Hematopoietic multipotent progenitor cell treated with erythropoietin and hydrocortisone succinate and interleukin-3 and kit ligand, for 6 days (in vitro differentiated cells): ENCODE measurements at places on chromosomes 3 and 15.

DNA sequence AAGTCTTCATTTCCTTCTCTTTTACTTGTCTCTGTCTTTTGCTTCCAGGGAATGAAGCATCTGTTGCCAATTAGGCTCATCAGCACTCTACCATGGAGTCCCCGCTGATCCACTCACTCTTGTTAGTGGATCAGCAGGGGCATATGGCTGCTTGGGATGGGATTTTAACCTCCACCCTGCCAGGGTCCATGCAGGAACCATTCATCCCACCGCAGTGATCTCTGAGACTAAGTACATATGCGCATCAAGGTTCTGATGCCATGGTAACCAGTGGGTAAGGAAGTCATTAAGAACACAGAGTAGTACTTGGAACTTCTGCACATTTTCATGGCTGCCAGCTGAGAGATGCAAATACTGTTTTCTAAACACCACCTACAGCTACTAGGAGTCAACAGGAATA is 374.0 kb upstream of the ALCAM start:
- DNase-seq: no peak

DNA sequence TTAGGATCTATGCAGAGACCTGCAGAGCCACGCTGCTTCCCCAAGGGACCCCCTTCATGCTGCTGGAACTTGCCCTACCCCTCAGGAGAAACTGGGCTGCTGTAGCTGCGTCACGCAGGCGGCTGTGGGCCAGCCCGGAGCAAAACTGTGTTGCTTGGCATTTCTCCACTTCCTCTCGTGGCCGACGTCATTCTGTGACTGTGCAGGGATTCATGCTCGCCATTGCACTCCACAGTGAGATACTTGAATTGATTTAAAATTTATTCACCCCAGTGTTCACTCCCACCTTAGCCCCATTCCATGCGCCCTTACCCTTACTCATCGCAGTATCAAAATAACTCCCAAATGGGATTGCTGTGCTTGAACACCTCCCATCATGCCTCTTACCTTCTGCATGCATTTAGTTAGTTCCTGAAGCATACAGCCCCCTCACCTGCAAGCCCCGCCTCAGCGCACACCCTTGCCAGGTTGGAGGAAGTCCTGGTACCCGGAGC is 45.7 kb downstream of the TMEM44 start:
- no peak for DNase-seq

- no peak for DNase-seq
Observed at GRCh38 chr3:140078343-140078742, 143.4 kb downstream of the CLSTN2 start.

GRCh38 chr15:74291101-74292071 is 55.3 kb downstream of the CCDC33 start:
- DNase-seq: peak; percentile 96

- no peak for DNase-seq
Observed at GRCh38 chr15:59444980-59445545, 7.1 kb downstream of the FAM81A start.

DNA sequence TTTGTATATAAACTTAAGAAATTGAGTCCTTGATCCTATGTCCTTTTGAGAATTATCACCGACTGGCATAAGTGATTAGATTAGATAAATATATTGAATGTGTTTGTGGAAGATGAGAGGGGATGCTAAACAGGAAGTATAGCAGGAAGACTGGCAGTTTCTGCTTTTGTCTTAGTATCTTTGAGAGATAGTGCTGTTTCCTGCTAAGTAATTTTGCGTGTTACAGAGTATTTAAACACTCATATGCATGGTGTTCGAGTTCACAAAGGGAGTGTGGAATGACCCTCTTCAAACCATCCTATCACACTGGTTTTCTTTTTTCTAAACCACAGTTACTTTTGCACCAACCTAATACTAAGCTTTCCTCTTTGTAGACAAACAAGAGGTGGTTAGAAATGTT is 106.0 kb downstream of the KLHL25 start:
- peak; percentile 64 for DNase-seq

DNA sequence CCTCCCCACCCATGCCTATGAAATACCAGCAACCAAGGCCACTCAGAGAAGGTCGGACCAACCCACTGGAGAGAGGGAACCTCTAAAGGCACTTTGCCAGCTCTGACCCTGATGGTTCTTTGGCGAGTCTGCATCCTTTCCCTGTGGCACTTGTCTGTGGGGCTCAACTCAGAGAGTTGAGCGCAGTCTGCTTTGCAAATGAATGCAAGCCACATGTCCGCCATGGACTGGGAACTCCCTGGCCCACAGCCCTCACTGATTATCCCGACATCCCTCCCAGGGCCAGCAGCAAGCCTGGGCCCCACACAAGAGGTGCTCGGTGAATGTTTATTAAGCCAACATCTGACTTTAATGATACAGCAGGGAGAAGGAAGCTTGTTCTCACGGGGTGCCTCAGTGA is 55.5 kb upstream of the HES1 start:
- no peak for DNase-seq
